ENCODE measurements at places on chromosomes 5 and 9.
A peak's percentile ranks its signal among the peaks of the same experiment; 100 is the strongest.

DNA sequence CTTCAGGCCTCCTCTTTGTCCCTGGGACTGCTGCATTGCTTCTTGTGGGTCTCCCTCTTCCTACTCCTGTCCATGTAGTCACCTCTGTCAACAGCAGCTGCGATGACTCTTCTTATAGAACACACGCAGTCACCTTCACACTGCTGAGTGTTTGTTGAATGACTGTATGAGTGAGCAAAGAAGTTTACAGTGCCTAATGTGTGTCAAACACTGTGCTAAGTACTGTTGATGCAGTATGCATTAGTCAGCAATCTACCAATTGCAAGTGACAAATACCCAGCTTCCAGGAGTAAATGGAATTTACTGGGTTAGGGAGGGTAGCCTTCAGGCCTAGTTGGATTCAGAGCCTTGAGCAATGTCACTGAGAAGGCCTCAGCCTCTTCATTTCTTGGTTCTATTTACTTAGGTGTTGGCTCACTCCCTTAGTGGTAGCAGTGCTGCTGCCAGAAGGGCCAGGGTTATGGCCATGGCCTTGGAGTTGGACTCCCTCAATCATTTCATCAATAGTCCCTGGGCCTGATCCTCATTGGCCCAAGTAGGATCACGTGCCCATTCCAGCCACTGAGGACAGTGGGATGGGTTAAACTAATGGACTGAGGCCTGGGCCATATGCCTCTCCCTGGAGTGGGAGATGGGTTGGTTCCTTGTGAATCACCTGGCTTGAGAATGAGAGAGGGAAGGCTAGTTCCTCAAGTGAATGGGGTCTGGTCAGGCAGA is 93.5 kb downstream of the RGS3 start:
- no peak for DNase-seq
- H3K27ac ChIP-seq: no peak overlapping the region
- H3K27me3 ChIP-seq: no peaks in the 10 kb centered on the region
- H3K36me3 ChIP-seq: no peaks in the 10 kb centered on the region
- no peak overlapping the region for H3K4me3 ChIP-seq

GRCh38 chr5:14086261-14086660 is 56.9 kb upstream of the TRIO start:
- H3K4me1 ChIP-seq: no peaks in the 10 kb centered on the region
- H3K36me3 ChIP-seq: no peaks in the 10 kb centered on the region
- no peak overlapping the region for H3K4me3 ChIP-seq

DNA sequence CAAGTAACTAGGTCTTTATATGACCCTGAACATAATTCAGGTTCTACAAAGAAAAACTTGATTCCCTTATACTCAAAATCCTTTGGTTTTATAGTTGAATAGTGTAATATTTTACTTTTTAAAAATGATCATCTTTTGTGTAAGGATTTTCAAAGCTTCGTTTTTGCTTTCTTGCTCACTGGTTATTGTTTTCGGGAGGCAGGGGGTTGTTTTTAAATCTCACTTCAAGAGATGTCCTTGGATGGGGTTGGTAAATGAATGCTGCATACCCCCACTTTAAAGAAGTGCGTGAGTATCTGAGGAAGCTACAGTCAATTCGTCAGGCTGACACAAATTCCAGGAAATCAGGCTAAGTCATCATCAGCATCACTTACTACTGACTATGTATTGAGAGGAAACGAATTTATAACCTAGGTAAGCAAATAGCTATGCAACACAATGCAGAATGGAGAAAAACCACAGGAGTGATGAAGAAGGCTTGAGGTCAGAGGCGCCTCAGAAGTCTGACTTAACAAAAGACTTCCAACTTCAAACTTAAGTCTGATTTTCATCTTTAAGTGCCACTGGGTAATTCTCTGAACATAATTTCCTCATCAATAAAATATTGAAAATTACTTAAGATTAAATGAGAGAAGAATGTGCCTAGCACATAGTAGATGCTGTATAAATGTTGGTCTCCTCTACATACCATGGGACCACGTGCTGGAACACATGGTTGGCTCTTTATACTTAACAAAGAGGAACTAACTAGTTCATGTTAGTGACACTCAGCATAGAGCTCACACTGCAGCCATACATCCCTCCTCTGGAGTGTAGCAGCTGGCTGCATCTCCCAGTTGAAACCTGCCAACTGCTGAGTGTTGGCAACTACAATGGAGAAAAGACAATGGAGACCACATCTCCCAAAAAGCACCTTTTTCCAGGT is 106.0 kb upstream of the KIF2A start:
- no peaks in the 10 kb centered on the region for H3K36me3 ChIP-seq
- DNase-seq: no peak
- no peaks in the 10 kb centered on the region for H3K27me3 ChIP-seq
- no peaks in the 10 kb centered on the region for H3K4me1 ChIP-seq
- H3K27ac ChIP-seq: no peak overlapping the region
- no peak overlapping the region for H3K4me3 ChIP-seq

DNA sequence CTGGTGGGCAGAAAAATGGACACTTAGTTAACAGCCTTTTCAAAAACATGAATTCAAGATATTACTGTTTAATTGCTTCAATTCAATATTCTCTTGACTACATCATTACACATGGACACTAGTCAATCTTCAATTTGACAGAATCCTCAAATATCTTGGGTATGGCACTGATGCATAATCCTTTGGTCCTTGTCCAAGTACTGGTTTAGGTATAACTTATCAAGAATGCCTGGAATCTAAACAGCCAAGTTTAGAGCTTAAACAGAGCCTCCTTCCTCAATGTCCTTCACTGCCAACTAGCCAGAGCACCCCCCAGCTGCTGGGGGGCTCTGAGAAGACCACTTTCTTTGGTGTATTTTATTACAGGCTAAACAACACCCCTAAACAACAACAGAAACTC is 61.6 kb upstream of the ERCC6L2 start:
- no peaks in the 10 kb centered on the region for H3K4me1 ChIP-seq
- H3K27me3 ChIP-seq: no peaks in the 10 kb centered on the region
- no peak for DNase-seq

DNA sequence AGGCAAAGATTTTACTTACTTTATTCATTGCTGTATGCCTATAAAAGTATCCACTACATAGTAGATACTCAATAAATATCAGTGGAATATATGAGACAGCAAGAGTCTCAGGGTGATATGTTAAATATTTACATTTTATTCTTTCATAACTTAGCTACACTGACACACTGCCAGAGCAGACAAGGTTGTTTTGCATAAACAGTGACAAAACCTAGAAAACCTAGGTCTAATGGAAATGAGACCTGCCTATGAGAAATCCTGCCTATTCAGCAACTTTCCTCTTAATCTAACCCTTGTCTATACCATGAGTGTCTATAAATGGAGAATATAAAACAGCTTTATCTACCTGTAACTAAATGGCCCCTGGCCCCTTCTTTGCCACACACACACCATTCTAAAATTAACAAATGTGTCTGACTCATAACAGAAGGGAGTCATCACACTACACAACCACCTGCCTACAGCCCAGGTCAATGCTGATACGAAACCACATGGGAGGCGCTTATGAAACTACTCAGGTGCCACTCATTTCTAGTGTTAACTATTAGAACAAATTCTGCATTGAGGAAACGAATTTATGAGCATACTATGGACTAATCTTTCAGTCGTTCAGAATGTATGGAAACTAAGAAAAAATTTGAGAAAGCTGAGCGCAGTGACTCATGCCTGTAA is 60.3 kb downstream of the UBAP2 start:
- peaks cover 5% of the 10 kb centered on the region for H3K36me3 ChIP-seq
- no peaks in the 10 kb centered on the region for H3K27me3 ChIP-seq
- no peak overlapping the region for H3K4me3 ChIP-seq
- H3K4me1 ChIP-seq: no peaks in the 10 kb centered on the region

DNA sequence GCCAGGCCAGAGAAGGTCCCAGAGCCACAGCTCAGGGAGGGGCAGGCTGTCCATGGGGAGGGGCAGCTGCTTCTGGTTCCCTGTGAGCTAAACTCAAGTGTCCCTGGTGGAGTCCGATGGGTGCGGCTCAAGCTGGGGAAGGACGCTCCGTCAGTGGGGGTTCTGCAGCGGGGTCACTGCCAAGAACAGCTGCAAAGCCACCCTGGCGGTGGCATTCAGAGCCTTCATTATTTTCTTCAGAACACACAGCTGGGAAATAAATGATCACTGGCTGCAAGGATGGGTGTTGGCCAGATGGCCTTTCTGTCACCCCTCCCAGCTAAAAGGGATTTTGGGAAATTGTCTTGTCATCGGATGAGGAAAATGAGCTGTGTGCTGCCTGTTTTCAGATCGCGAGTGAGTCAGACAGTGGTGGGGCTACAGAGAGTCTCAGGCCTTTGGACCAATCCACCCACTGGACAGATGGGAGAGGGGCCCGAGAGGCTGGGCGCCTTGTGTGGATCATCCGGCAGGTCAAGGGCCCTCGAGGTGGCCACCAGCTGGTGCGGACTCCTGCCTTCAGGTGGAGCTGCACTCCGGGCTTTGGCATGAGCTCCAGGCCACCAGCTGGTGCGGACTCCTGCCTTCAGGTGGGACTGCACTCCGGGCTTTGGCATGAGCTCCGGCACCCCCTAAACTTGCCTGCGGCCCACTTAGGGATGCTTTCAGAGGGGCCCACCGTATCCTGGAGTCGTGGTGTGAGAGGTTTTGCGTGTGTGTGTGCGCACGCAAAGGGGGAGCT is 17.9 kb upstream of the GFPT2 start:
- H3K27me3 ChIP-seq: no peaks in the 10 kb centered on the region
- H3K27ac ChIP-seq: no peak overlapping the region
- no peaks in the 10 kb centered on the region for H3K36me3 ChIP-seq

DNA sequence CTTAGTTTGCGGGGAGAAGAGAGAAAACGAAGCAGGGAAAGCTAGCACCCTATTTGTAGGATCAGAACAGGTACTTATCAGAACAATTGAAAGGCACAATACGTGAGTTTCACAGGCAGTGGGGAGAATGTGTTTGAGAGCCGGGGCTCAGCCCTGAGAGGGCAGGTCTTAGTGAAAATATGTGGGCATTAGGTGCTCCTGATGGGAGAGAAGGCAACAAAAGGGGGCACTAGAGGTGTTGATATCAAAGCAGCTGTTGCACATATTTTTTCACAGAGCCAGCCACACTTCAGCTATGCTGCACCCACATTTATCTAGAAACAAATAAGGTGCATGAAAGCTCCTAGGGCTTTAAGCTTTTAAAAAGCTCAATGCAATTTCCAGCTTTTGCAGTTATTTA is 99.7 kb upstream of the MAN2A1 start:
- H3K27ac ChIP-seq: no peak overlapping the region
- no peak for DNase-seq
- no peaks in the 10 kb centered on the region for H3K4me1 ChIP-seq
- no peaks in the 10 kb centered on the region for H3K27me3 ChIP-seq
- no peak overlapping the region for H3K4me3 ChIP-seq

DNA sequence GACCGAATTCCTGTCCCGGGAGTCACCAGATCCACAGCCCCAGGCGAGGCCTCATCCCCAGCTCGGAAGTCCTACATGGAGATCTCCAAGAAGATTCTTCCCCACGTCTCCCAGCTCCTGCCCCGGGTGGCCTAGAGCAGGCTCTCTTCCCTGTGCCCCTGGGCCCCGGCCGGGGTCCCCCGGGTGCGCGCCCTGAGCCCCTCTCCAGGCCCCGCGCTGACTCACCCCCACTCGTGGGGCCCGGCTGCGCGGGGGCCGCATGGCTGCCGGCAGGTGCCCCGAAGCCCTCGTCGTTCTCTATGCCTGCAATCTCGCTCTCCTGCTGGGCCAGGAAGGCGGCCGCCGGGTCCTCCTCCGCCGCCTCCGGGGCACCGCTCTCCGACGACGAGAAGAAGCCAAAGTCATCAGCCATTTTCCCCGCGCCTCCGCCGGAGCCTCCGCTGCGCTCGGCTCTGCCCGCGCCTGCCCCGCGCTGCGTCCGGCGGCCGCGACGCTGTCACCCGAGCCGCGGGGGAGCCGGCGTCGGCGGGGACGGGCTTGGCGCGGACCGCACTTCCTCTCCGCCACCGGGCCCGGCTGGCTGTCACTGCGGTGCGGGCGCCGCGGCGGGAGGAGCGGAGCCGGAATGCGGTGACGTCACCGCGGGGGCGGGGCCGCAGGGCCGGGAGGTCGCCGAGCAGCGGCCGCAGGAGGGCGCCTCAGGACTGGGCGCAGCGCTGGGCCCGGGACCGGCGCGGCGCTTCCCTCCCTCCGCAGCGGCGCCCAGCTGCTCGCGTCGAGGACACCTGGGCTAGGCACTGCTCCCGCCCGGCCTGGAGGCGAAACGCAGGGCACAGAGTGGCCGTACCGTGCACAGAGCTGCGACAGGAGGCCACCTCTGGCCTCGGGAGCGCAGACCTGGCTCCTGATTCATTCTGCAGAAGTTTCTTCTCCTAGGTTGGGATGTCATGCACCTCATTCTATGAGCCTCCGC is at the start of gene CLTB:
Gene CLTB, minus strand, starts transcription at position 588 of the 973 bp plus-strand sequence. Its CDS starts 176 bp downstream, at position 412.
- peak within 1 kb of the TSS; percentile 85 for H3K27ac ChIP-seq
- H3K4me1 ChIP-seq: no peaks in the 10 kb centered on the region
- H3K36me3 ChIP-seq: no peaks in the 10 kb centered on the region

GRCh38 chr5:756171-756570 is 28.4 kb downstream of the ZDHHC11B start:
- H3K4me1 ChIP-seq: no peaks in the 10 kb centered on the region
- H3K27me3 ChIP-seq: no peaks in the 10 kb centered on the region
- H3K4me3 ChIP-seq: no peak overlapping the region
- H3K36me3 ChIP-seq: no peaks in the 10 kb centered on the region
- DNase-seq: no peak
- no peak overlapping the region for H3K27ac ChIP-seq

DNA sequence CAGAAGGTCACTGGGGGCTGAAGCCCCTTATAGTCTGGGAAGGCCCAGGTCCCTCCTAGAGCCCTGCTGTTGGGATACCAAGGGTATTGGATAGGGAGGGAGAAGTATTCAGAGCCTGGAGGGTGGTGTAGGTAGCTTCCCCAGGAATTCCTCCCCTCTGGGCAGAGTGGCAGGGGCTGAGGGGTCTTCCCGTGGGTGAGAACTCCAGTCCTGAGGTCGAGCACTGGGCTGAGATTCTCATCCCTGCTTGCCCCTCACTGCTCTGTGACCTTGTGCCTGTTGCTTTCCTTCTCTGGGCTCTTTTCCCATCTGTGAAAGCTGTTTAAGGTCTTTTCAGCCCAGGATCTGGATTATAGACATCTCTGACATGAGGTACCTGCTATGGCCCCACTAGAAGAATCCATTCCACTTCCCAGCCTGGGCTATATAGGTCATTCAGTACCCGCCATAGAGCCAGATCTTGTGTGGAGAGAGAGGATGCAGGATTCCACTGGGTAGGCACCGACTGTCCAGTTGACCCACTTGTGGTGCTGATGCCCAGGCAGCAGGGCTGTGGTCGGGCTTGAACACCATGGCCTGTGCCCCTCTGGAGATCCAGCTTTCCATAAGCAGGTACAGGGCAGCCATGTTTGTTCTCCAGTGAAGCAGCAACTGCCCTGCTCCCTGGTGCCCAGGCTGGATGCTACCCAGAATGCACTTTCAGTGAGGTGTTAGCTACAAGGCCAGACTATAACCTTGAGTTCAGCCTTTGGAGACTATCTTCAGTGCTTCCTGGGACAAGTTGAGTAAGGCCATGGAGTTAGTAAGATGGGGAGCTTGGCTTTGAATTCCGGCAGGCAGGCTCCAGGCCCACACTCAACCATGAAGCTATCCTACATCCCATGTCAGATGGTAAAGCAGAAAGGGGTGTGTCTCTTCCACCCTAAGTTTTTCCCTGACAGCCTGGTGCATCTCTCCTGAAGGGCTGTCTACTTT is 60.1 kb downstream of the AMBP start:
- no peaks in the 10 kb centered on the region for H3K36me3 ChIP-seq
- peak; percentile 1 for DNase-seq
- H3K4me1 ChIP-seq: no peaks in the 10 kb centered on the region
- H3K4me3 ChIP-seq: no peak overlapping the region
- H3K27me3 ChIP-seq: no peaks in the 10 kb centered on the region
- no peak overlapping the region for H3K27ac ChIP-seq

GRCh38 chr5:148806520-148806931 is 19.9 kb upstream of the ADRB2 start:
- H3K27ac ChIP-seq: no peak overlapping the region
- H3K4me1 ChIP-seq: no peaks in the 10 kb centered on the region
- no peaks in the 10 kb centered on the region for H3K27me3 ChIP-seq
- H3K4me3 ChIP-seq: no peak overlapping the region
- no peaks in the 10 kb centered on the region for H3K36me3 ChIP-seq
